ENCODE measurements at places on chromosomes 1 and 21.
A peak's percentile ranks its signal among the peaks of the same experiment; 100 is the strongest.

GRCh38 chr21:45917241-45917640 is 64.3 kb upstream of the COL6A1 start:
- DNase-seq: no peak

DNA sequence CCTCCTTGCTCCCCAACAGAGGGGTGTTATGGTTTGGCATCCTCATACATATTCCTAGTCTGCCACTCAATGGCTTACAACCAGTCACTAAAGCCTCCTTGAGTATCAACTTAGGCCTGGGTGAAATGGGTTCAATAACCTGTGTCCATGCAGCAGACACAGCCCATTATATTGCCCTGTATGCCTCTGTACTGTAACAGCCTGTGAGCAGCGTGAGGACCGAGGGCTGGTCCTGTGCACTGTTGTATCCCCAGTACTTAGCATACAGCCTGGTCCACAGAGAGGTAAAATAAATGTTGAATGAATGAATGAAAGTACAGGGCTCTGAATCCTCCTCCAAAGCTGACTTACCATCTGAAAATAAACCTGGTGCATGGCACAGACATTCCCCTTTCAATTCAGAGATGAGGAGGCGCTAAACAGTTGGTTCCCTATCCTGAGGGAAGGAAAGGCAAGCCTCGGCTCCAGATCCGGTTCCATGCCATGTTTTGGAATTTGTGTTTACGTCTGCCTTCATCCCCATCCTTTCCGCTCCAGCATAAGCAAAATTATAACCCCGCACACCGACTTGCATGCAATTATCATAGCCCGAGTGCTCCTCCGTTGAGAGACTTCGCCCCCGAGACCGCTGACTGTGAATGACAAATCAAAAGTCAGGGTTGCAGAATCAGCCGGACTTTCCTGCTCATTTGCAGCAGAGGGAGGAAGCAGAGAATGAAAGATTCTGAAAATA is 45.0 kb upstream of the DNAJC6 start:
- DNase-seq: peak; percentile 86

- DNase-seq: no peak
Observed at GRCh38 chr1:51019811-51020210, 49.8 kb downstream of the CDKN2C start.

GRCh38 chr1:160656737-160657136 is 9.9 kb upstream of the SLAMF1 start:
- DNase-seq: no peak

- DNase-seq: no peak
Observed at GRCh38 chr21:44916965-44917364, 3.7 kb downstream of the ITGB2 start.

DNA sequence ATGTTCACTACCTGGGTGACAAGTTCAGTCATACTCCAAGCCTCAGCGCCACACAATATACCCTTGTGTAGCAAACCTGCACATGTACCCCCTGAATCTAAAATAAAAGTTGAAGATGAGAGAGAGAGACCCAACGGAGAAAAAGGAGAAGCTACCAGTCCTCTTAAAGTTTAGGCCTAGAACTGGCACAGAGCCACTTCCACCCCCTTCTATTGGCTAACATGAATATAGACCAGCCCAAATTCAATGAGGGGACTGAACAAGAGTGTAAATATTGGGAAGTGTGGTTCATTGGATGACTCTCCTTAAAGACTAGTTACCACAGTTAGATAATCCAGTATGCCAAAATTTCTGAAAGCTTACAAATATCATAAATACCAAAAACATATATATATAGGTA is 139.9 kb upstream of the ATP1B1 start:
- no peak for DNase-seq

- no peak for DNase-seq
Observed at GRCh38 chr1:150118716-150119115, 31.0 kb upstream of the PLEKHO1 start.

DNA sequence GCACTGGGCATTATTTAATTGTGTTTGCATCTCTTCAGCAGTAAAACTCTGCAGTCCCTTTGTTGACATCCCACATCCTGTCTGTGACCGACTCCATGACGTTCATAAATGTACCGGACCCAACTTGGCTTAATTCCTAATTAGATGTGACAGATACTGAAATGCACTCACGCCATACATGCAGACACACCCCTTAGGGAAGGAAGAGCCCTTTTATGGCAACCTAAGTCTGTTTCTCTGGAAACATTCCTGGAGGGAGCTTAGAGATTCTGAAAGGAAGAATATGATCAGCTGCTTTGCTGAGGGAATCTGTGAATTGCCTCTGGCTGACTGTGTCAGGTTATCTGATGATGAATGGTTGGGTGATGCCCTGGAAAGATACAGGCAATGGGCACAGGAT is 33.4 kb downstream of the ADAMTS5 start:
- DNase-seq: no peak

DNA sequence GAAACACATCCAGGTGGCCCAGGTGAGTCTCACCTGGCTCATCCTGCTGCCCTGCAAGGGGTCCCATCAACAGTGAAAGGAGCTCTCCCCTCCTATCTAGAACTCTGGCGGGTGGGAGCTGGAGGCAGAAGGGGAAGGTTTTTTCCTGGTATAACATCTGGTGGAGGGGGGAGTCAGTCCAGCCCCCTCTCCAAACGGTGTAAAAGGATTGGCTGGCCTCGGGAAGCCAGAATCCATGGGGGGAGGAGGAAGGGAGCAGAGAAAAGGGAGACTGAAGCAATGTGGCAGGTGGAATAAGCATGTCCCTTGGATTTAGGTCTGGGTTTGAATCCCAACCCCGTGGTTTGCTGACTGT is 1.2 kb upstream of the CAMK2N1 start:
- DNase-seq: no peak

GRCh38 chr1:58885998-58886397 is 102.2 kb upstream of the JUN start:
- DNase-seq: no peak

DNA sequence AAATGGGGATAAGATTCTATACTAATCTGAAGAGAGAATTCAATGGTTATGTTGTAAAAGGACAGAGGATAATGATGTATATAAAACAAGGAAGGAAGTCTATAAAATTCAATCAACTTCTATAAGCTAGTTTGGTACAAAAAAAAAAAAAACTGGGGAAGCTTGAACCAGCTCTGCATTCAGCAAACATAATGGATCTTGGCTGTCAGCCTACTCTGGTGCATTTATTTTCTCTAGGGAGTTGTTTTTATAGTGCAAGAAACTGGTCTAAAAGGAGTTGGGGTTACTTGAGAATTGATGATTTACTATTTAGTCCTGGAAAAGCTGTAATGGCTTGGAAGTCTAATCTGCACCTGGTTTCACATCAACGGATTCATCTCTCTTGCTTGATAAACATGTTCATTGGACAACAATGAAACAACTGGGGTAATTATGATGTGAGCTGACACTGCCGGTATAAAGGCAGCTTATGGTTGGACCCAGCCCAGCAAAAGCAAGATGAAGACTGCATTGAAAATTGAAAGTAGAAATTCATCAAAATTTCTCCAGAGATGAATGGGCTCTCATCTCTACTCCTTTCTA is 199.4 kb upstream of the NRIP1 start:
- no peak for DNase-seq

DNA sequence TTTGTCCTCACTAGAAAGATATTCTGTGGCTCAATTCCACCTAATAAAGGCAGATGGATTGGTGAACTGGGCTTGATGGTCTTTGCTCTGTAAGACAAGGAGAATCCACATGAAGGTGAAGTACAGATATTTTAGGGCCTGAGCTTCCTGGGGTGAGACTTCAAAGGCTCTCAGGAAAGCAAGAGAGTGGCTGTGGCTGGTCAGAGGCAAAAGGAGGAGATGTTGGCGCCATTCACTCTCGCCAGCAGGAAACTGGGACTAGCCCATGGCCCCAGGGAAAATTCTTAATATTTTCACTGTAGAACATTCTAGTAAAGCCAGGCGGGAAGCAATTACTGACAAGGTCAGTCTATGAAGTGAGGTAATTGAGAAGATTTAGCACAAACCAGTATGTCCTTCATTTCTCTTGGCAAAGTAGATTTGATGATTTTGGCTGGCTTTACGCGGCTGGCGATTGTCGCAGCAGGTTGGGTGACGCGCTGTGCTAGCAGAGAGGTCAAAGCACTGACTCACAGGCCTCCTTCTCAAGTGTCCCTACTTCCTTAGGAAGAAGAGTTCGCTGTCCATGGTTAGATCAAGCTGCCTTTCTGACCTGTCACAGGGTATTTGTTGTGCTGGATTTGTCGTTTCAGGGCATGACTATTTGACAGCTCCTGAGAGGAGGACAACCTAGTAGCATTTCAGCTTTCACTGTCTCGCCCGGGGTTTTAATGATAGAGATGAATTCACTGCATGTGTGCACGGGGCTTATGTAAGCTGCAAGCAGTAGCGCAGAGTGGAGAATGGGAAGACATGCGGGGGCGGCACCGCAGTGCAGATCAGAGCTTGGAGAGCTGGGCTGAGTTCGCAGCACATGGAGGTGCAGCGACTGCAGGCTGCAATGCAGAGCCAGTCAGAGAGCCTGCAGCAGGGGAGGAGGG is 32.7 kb downstream of the XCL1 start:
- peak; percentile 51 for DNase-seq

GRCh38 chr1:53539711-53540603 is 80.8 kb downstream of the DMRTB1 start:
- DNase-seq: no peak

DNA sequence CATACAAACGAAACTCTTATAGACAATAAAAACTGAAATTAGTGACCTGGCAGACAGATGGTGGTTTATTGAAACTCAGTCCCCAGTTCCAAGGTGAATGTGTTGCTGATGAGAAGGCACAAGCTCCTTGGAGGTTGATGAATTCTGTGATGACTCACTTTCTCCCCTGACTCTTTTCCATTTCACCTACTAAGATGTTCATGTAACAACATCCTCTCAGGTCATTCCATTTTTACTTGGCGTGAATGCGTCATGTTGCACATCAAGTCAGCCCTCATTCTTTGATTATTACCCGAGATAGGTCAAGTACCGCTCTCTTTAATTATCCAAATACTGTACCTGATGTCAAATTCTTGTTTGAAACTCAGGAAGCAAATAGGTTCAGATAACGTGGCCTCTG is 10.1 kb upstream of the IL10RB start:
- no peak for DNase-seq

DNA sequence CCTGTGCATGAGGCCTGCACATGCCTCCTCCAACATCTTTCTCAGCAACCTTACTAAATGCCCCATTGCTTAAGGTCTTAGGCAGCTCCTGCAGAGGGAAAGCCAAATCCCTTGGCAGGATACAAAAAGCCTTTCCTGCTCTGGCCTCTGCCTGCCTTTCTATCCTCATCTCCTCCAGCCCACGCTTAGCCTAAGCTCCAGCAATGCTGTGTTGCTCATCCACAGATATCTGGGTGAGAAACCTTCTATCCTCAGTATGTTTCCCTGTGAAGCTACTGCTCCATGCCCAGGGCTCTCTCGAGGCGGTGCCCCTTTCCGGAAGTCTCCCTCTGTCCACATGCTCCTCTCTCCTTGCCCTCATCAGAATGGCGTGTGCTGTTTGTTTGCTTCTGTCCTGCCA is 37.0 kb upstream of the CCSAP start:
- no peak for DNase-seq

DNA sequence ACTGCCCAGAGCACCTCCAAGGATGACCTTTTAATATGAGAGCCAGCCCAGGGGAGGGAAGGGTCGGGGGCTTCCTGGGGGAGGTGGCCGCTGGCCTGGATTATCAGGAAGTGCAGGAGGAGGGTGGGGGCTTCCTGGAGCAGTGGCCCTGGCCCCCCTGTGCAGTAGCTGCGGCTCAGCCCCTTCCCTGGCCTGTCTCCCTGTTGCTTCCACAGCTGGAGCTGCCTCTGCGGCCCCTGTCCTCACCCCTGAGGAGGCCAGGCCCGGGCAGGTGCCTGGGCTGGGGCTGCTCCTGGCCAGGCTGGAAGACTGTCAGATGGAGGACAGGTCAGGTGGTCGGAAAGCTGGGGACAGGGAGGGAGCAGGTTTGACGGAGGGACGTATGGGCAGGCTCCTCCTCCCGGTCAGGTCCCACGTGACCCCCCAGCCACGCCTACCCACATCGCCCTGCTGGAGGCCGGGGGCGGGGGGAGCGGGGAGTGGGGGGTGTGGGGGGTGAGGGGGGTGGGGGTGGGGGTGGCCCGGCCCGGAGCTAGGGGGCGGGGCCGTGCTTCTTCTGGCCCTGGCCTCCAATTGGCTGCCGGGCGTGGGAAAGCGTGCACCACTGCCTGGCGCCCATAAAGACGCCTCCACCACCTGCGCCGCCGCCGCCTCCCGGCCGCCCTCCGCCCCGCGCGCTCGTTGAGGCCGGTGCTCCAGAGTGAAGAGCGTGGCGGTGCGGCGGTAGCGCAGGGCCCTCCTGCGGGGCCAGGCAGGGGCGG is 10.2 kb upstream of the TNFRSF14 start:
- DNase-seq: peak; percentile 82

GRCh38 chr1:97903626-97904025 is 17.2 kb downstream of the DPYD start:
- DNase-seq: no peak

DNA sequence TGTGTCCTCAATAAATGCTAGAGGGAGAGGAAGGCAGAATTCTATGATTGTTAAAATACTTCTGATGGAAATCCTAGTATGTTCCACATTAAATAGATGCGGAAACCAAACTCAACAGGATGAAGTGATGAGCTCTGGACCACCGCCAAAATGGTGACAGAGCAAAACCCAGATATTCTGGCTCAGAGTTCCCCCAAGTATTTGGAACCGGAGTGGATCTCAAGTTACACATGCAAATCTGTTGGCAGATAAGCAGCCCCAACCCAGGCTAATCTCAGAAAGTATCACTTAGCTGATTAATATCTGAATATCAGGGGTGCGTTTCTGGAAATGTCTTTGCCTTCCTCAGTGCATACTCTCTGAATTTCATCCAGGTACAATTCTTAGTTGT is 17.4 kb upstream of the GRHL3 start:
- DNase-seq: no peak

- DNase-seq: no peak
Observed at GRCh38 chr1:44681905-44682882, 7.7 kb downstream of the ARMH1 start.

DNA sequence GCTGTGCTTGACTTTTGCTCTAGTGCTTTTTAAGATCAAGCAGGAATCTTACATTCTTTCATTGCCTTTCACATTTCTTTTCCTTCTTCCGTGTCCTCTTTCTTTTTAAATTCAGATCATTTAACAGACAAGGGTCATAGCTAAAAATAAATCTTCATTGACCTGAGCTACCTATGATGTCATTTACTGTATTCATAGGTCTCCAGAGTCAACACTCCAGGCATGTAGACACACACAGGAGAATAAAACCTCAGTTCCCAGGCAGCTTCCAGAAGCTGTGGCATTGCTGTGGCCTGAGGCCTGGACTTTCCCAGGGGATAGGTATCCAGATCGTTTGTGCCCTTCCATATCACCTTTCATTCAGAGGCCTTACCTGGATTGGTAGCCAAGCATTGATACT is 38.5 kb upstream of the ENAH start:
- peak; percentile 49 for DNase-seq

GRCh38 chr1:66022904-66023620 is 230.4 kb downstream of the PDE4B start:
- DNase-seq: peak; percentile 16

DNA sequence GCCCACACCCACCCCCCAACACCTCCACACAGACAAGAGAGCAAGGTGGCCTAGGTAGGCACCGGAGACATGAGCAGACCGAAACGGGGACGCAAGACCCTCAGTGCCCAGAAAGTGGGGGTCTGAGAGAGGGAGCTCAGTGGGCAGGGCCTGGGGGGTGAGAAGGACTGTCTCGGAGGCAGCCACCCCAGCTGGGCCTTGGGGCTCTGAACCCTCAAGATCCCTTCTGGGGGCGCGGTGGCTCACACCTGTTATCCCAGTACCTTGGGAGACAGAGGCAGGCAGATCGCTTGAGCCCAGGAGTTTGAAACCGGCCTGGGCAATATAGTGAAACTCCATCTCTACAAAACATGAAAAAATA is 9.1 kb upstream of the GNB1 start:
- no peak for DNase-seq
